ENCODE measurements at places on chromosomes 2 and 18. TPM values are rescaled to one million over a fixed set of nuclear protein-coding genes. Genes with fewer than 3 reads are reported as not detected.
A peak's percentile ranks its signal among the peaks of the same experiment; 100 is the strongest.

GRCh38 chr18:703213-703967, 9.0 kb downstream of the ENOSF1 start:
- no peak for DNase-seq

- no peak for DNase-seq
Observed at GRCh38 chr2:193869564-193869963, 1674.8 kb upstream of the TMEFF2 start.

DNA sequence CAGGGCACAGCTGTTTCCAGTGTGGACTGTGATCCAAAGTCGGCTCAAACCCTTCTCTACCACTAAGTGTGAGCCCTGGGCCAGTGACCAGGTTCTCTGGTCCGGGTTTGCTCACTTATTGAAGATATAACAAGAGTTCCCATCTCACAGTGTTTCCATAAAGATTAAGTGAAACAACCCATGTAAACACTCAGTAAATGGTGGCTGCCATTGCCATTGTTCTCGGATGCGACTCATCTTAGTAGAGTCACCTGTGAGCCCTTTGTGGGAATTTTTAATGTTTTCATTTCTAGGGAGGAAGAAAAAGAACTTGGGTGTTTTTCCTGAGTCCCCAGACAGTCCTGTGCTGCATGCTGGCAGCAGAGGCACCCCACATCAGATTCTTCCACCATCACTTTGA, 53.4 kb downstream of the TPGS2 start:
- no peak for DNase-seq

DNA sequence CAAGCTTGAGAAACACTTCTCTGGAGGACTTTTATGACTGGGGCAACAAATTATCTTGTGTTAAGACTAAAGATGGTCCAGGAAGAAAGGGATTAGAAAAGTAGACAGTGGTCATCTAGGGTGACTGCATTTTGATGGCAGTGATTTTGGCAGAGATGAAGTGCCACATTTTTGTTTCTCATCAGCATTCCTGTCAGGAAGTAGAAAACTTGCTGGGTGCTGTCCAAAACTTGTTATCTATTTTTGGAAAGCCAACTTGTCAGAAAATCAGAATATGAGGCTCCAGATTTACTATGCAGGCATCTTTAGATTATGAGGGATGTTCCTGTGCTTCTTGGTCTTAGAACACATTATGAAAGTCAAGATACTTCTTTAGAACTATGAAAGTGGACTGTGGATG, 29.0 kb upstream of the CALCRL start:
- no peak for DNase-seq

DNA sequence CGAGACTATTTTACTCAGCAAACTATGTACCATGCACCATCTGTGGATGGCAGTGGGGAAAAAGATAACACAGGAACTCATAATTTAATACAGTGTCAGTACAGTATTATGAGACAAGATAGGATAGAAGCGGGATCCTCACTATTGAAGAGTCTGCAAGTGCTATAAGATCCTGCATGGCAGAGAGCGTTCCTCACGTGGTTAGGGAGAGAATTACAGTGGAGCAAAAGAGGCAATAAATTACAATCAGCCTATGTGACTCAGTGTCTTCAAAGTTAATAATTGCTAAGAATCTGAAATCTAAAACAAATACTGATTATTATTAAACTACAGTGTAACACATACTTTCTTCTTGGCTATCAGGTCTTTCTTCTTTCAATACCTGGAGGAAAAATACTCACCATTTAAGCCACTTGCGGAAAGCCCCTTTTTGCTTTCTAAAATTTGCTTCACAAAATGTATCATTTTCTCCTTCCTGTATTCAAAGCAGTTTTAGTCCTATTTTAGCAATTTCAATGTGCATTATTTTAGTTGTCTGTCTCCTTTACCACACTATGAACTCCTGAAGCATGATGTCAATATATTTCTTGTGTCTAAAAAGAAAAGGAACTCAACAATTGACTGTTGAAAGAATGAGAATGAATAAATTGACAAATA, 342.9 kb downstream of the SPAG16 start:
- no peak for DNase-seq

DNA sequence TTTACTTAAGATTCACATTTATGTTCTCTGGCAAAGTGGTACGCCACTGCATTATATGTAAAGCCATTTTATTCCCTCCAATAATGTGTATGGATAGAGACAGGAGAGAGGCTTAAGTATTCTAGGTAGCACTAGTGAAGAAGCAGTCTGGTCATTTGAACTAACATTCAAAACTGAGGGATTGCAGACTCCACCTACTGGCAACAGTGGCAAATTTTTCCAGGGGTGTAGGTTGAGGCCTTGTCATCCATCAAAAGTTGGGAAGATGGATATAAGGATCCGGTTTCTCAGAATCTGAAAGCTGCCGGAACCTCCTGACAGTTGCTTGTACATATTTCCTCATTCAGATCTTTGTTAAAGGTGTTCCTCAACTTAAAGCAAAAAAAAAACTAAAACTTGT, 465.5 kb upstream of the FSHR start:
- peak; percentile 64 for DNase-seq

DNA sequence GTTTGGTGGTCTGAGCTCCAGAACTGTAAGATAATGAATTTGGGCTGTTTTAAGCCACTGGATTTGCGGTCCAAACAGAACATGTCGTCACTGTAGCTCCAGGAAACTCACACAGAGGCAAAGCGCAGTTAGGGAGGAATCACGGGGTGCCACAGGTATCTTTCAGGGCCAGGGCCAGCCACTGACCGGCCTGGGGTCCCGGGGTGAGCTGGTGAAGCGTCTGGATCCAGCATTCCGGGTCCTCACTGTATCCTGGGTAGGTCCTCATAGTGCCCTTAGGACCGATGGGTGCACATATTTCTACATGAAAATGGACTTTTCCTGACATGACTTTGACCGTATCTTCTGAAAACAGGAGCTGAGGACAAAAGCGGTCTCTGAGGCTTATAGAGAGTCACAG, 196.0 kb upstream of the HDAC4 start:
- no peak for DNase-seq

- DNase-seq: no peak
Observed at GRCh38 chr2:241982706-241983570, 113.4 kb downstream of the RTP5 start.

DNA sequence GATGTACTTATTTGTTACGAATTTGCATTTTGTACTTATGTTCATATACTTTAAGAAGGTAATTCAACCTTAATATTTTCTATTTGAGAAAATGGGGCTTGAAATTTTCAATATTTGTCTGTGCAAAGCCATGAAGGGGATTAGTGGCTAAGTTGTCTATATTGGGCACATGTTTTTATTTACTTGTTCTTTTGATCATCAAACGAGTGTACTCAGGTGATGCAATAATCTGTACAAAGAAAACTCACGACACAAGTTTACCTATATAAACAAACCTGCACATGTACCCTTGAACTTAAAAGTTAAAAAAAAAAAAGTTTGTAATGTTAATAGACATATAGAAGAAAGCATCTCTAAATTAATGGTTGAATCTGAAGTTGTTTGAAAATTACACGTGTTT, 658.9 kb upstream of the SYT4 start:
- no peak for DNase-seq

Gene ACP1
- total RNA-seq: 247 TPM

Gene MEP1B
- not detected for total RNA-seq

Gene KDM3A
- 45.1 TPM for total RNA-seq

Gene LTBP1
- 6.7 TPM for total RNA-seq

Gene LRATD1
- 0.18 TPM for total RNA-seq

Gene INHBB
- total RNA-seq: not detected

Gene SLC4A3
- total RNA-seq: 2.9 TPM

Gene AGXT
- total RNA-seq: not detected

Gene PER2
- 2.2 TPM for total RNA-seq

Gene AMER3
- not detected for total RNA-seq

Gene AKAIN1
- not detected for total RNA-seq

Measured in SK-MEL-5 (cell line).